T follicular helper cell (primary cell): ENCODE measurements at places on chromosomes 12 and 14.
A peak's percentile ranks its signal among the peaks of the same experiment; 100 is the strongest.

DNA sequence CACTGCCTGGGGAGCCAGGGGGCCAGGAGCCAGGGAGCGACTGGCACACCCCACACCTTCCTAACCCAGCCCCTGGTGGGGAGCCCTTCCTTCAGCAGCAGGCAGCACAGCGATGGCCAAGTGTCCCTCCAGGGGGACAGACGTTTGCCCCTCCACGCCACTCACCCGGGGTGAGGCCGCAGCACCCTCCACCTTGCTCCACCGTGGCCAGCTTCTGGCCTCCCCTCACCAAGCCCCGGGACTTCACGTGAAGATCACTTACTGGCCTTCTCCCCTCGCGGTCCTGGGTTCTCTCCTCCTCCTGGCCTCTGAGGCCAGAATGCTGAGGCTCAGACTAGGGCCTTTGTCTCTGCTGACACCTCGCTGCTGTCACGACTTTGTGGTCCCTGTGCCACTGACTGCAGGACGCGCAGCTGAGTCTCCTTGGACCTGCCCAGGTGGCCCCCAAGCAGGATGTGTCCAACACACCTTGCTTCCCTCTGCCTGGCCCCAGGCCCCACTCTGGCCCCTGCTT, 3.5 kb upstream of the ASPG start:
- no peak for DNase-seq

DNA sequence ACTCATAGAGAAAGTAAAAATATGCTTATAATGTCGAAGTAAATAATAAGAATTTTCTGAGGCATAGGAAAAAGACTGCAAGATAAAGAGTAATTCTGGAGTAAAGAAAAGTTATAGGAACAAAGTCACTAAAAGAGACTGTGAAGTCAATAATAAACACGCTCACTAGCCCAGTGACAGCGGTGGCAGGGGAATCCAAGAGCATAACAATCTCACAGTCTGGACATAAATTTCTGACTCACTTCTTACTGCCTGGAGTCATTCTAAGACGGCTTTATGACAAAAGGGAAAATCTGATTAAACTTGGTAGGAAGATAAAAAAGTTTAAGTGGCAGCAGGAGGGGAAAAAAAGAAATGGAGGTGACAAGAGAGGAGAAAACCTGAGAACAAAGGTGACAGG, 56.4 kb upstream of the GRIP1 start:
- no peak for DNase-seq

- DNase-seq: no peak
Observed at GRCh38 chr12:132188916-132189325, 44.7 kb downstream of the NOC4L start.

GRCh38 chr12:68420225-68421010, 88.3 kb upstream of the MDM1 start:
- no peak for DNase-seq

GRCh38 chr12:71303199-71303598, 136.4 kb upstream of the LGR5 start:
- no peak for DNase-seq

- DNase-seq: no peak
Observed at GRCh38 chr14:21070083-21070609, at the start of gene ARHGEF40. TSS of gene ARHGEF40 (plus strand) at chr14:21070304. CDS start at chr14:21070397, 93 bp downstream.

GRCh38 chr14:30389134-30389876, 169.7 kb upstream of the G2E3 start:
- no peak for DNase-seq

DNA sequence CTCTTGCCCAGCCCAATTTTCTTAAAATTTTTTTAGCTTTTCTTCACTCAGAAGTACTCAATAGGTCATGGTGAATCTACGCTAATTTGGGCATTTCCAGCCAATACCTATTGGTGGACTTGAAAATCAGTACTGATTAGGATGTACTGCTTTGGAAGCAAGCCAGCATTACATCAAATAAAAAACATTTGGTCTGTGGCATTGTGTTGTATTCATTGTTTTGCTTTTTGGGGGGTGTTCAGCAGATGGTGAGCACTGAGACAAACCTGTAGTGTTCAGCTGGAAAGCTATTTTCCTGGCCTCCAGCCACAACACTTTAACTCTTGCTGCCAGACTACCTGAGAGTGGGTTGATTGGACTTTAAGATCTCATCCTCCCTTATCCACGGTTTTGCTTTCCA, 4.0 kb downstream of the MAPKAPK5 start:
- no peak for DNase-seq

DNA sequence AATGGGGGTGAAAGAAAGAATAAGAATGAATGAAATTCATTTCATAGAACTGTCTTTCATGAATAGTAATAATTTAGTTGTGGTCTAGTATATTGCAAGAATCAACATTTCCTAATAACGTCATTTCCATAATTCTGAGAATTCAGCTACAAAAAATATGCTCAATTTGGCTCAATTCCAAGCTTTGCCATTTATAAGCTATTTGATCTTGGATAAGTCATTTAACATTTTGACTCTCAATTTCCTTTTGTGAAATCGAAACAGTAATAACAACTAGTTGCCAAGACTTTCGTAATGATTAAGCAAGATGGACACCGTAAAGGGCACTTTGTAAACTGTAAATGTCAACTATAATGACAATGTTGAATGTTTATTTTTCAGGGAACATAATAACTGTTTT, 18.1 kb downstream of the NOS1 start:
- no peak for DNase-seq

DNA sequence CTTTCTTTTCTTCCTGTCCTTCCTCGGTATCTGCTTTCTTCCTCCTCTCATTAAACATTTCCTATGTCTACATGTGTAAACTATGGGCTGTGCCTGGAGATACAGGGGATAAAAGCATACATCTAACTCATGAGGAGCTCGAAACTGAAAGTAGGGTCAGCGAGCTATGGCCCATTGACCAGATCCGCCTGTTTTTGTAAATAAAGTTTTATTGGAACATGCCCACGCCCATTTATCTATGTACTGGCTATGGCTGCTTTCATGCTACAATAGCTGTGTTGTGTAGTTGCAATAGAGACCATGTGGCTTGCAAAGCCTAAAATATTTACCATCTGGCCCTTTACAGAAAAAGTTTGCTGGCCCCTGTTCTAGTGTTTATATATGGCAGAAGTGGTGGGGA, 500.8 kb upstream of the GARIN6 start:
- no peak for DNase-seq

DNA sequence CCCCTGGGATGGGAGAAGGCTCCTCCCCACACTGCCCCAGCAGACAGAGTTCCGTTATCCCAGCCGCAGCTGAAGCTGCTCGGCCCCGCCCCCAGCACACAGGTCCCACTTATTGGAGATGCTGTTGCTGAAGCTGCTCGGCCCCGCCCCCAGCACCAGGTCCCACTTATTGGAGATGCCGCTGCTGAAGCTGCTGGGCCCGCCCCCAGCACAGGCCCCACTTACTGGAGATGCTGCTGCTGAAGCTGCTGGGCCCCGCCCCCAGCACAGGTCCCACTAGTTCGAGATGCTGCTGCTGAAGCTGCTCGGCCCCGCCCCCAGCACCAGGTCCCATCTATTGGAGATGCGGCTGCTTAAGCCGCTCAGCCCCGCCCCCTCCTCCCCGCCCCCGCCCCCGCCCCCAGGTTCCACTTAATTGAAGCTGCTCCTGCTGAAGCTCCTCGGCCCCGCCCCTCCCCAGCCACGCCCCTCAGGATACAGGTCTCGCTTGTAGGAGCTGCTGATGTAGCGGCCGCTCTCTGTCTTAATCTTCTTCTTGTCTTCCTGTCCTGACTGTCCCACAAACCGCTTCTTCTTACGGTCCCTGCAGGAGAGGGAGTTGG, 12.0 kb downstream of the CFAP73 start:
- no peak for DNase-seq

GRCh38 chr14:75158843-75159614, 17.4 kb downstream of the TMED10 start:
- no peak for DNase-seq

DNA sequence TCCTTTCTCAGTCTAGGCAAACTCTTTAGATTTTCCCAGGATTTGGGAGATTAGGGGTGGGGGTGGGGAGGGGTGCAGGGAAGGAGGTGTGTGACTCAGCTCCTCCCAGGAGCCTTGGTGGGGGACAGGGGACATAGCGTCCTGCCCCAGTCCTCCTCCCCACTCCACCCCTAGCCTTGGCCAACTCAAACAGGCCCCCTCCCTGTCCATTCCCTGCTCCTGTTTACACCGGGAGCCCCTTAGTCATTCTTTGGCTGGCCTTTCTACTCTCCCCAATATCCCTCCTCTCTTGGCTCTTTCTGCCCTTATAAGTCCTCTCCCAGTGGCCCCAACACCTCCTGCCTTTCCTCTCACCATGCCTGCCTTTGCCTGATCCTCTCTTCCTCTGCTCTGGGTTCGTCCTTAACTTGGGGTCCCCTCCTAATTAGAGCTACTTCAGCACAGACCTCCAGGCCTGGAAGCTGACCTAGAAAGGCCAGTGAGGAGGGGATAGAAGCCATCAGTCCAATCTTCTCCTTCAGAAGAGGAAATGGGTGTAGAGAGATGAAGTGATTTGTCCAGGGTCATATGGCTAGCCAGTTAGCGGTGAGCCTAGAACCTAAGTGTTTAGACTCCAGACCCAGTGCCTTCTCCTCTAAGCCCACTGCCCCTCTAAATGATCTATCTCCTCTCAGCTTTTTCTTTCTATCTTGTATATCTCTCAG, 2.3 kb upstream of the ITGA5 start:
- no peak for DNase-seq

DNA sequence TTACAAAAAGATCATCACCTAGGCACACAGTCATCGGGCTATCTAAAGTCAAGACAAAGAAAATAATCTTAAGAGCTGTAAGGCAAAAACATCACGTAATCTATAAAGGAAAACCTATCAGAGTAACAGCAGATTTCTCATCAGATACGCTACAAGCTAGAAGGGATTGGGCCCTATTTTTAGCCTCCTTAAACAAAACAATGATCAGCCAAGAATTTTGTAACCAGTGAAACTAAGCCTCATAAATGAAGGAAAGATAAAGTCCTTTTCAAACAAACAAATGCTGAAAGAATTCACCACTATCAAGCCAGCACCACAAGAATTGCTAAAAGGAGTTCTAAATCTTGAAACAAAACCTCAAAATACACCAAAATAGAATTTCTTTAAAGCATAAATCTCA, 191.6 kb upstream of the BMP4 start:
- DNase-seq: no peak

GRCh38 chr12:122166422-122167349, 7.3 kb downstream of the IL31 start:
- DNase-seq: no peak

DNA sequence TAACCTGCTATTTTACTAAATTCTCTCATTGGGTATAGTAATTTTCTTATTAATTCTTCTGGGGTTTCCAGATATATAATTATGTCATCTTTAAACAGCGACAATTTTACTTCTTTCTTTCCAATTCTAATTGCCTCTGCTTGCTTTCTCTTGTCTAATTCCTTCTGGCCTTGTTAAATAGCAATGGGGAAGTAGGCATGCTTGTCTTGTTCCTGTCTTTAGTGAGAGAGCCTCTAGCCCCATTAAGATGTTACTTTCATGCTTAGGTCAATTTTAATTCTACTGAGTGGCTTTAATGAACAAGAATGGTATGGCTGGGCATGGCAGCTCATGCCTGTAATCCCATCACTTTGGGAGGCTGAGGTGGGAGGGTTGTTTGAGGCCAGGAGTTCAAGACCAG, 31.7 kb downstream of the LRTM2 start:
- DNase-seq: no peak

GRCh38 chr12:103679421-103680170, 92.5 kb downstream of the STAB2 start:
- no peak for DNase-seq

GRCh38 chr12:78951803-78952551, 87.4 kb downstream of the SYT1 start:
- no peak for DNase-seq

- DNase-seq: no peak
Observed at GRCh38 chr12:27672051-27672450, 24.2 kb upstream of the REP15 start.

- DNase-seq: no peak
Observed at GRCh38 chr12:102811110-102811737, 105.8 kb downstream of the PAH start.

GRCh38 chr12:127981875-127982274, 285.1 kb upstream of the TMEM132C start:
- no peak for DNase-seq

GRCh38 chr14:45114327-45114726, 20.0 kb downstream of the FKBP3 start:
- no peak for DNase-seq

GRCh38 chr12:99059824-99060511, 414.9 kb downstream of the APAF1 start:
- no peak for DNase-seq

GRCh38 chr12:25764409-25764808, 194.1 kb upstream of the RASSF8 start:
- DNase-seq: no peak

- no peak for DNase-seq
Observed at GRCh38 chr12:47849261-47849660, 29.6 kb upstream of the HDAC7 start.

- DNase-seq: no peak
Observed at GRCh38 chr14:73323896-73324399, 86.6 kb downstream of the PAPLN start.

- DNase-seq: peak; percentile 70
Observed at GRCh38 chr14:91173221-91173670, 59.4 kb downstream of the DGLUCY start.

DNA sequence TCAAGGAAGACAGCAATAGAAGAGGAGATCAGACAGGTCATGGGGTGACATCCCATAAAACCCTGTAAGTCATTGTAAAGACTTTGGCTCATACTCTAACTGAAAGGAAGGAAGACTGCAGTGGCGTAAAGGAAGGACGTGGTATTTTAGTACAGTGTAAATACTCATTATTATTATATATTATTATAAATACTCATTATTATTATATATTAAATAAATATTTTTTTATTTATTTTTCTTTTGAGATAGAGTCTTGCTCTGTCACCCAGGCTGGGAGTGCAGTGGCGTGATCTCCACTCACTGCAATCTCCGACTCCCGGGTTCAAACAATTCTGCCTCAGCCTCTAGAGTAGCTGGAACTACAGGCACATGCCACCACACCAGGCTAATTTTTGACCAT, 15.1 kb upstream of the LRP10 start:
- no peak for DNase-seq

DNA sequence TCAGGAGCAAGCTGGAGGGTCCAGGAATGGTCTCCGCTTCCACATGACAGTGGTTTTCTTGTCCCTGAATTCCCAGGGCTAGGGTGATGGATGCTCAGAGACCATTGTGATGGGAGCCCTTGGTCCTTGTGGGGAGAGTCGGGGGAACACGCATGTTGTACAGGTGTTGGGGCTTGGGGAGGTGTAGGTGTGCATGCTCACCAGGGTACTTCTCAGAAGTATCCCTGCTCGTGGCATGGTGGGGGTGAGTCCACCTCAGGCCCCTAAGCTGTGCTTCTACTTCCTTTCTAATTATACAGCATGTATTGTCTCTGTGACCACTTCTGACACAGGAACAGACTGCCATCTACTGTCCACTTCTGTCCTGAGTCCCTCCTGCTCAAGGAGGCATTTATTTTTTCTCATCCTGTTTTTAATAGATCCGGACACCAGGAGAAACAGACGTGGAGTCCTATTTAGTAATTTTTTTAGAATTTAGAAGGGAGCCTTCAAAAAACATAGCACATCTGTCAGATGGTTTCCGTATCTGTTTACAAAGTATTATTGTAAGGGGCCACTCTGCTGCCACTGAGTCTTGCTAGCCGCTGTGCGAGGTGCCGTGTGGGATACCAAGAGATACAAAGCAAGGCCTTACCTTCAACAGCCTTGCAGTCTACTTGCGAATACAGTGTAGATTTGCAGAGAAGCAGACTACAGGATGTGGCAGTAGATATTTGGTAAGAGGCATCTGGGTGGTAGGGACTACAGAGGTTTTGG, 10.5 kb downstream of the NTF3 start:
- DNase-seq: no peak
